ENCODE measurements at places on chromosomes 5 and 9. TPM values are rescaled to one million over a fixed set of nuclear protein-coding genes. Genes with fewer than 3 reads are reported as not detected.

- DNase-seq: no peak
These were observed 70.5 kb upstream of the BOD1 start for GRCh38 chr5:173686950-173687349.

GRCh38 chr5:30108051-30108450 lies 1085.4 kb upstream of the CDH6 start:
- DNase-seq: no peak

Gene PCDHGA8
- 0.54 TPM for total RNA-seq

- DNase-seq: no peak
These were observed 155.0 kb upstream of the TSLP start for GRCh38 chr5:110916381-110917049.

Gene GALNT12
- 6.5 TPM for total RNA-seq

- DNase-seq: no peak
These were observed 6.4 kb downstream of the ARRDC1 start for GRCh38 chr9:137611623-137612609.

- DNase-seq: no peak
These were observed 28.2 kb downstream of the MTRR start for GRCh38 chr5:7897014-7897600.

Gene SHB
- total RNA-seq: 2.2 TPM

DNA sequence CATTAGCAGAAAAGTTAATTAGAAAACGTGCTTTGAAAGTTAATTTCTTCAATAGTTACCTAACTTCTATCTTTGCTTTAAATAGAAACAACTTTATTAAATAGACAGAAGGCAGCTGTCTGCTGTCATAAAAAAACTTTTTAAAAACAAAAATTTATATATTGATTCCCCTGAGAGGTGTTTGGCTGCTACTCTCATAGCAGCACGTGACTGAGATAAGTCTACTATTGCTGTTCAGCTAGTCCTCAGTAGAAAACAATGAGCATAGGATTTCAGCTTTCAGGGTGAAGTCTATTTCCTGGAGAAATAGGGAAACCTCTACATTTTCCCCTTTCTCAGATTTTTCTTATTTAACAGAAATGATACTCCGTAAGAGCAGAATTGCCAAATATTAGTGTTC lies 135.0 kb upstream of the FBN2 start:
- no peak for DNase-seq

- DNase-seq: no peak
These were observed 507 bp downstream of the RICTOR start for GRCh38 chr5:39073767-39074016.

- DNase-seq: no peak
These were observed 126.9 kb upstream of the ANKRD55 start for GRCh38 chr5:56359809-56360685.

- DNase-seq: no peak
These were observed 130.7 kb downstream of the MLLT3 start for GRCh38 chr9:20491612-20492011.

DNA sequence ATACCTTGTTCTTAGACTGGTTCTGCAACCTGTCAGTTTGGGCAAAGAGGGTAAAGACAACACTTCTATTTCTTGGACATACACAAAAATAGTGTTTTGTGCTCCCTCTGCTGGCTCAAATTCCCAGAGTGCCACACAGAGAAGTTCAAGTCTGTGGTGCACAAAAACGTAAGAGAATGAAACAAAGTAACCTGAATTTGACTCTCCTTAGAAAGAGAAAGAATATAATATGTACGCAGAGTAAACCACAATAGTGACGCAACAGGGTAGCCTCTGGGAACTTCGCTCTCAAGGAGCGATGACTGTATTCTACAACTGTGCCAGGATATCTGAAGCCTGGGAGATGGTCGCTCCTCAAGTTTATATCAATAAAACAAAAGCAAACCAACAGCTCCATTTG lies 18.5 kb downstream of the DDX31 start:
- DNase-seq: no peak

- DNase-seq: no peak
These were observed 66.5 kb upstream of the SMIM15 start for GRCh38 chr5:61228691-61229280.

Gene ZNF622
- total RNA-seq: 29.1 TPM

Gene LHX6
- total RNA-seq: 0.81 TPM

DNA sequence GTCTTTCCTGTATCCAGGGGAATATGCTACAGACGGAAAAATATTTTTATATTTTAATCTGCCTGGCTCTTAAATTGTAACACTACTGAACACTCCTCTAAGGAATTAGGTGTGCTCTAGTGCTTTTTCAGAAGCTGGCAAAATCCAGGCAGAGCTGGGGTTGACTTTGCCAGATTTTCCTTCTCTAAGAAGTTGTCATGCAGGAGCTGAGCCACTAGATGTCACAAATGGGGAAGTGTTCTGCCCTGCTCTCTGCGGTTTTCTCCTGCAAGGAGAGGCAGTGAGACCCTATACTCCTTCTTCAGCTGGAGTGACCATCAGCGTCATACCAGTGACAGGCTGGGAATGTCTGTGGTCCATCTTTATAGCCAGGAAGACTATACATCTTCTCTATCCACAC lies 112.5 kb downstream of the HAPLN1 start:
- DNase-seq: peak; percentile 21

Gene NUDT12
- 1.6 TPM for total RNA-seq

DNA sequence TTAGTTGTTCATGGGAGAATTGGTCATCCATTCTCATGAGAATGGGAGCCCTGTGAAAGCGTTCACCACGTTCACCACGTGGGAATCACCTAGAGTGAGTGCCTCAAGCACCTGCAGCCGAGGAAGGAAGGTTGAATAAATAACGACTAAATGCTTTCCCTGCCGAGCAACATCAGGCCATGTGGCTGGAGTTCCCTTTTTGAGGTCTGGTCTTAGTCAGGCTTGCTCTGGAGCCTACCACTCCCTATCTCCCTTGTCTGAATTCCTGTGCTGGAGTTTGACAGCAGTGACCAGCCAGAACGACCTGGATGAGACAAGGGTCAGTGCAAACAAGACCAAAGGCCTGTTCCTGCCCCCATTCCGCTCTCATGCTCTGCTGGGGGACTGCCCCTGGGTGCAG lies 28.5 kb downstream of the KCNMB1 start:
- DNase-seq: peak; percentile 45

Gene AK3
- total RNA-seq: 24.2 TPM

- no peak for DNase-seq
These were observed 264.2 kb downstream of the TMEM38B start for GRCh38 chr9:105958587-105958986.

Gene GAS1
- 0.27 TPM for total RNA-seq

Data from hematopoietic multipotent progenitor cell (in vitro differentiated cells).